ENCODE measurements at places on chromosomes 6 and 20.

DNA sequence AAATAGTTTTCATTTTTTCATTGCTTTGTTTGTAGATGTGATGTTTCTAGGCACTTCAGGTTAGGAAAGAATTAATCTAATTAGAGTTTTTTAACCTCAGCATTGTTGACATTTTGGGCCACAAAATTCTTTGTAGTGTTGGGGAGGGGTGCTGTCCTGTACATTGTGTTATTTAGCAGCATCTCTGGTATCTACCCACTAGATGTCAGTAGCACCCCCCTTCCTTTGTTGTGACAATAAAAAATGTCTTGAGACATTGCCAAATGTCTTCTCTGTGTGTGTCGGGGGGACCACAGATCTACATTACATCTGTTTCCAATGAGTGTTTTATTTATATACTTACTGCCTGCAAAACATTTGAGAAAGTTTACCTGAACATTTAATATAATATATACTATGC is 45.6 kb downstream of the EYA4 start:
- no peak for DNase-seq

GRCh38 chr6:147825848-147826247 is 317.4 kb downstream of the SAMD5 start:
- no peak for DNase-seq

GRCh38 chr20:3227936-3228749 is 10.8 kb downstream of the SLC4A11 start:
- DNase-seq, result no peak

DNA sequence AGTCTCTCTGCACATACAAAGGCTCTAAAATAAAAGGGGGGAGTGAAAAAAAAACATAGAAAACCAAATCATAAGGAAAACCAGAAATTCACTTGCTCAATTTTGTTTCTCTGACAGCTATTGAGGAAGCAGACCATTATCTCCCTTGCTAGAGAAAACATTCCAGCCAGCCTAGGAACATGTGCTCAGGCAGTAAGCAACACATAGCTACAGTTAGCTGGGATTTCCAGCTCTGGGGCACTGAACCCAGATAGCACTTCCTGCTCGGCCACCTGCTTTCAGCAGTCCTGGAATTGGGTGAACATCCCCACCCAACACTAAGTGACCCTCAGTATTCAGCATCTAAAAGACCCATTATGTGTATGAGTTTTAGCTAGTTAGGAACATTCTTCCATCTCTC is 61.3 kb downstream of the TNFRSF21 start:
- no peak for DNase-seq

GRCh38 chr6:3820563-3820962 is 28.6 kb upstream of the FAM50B start:
- DNase-seq, result no peak

DNA sequence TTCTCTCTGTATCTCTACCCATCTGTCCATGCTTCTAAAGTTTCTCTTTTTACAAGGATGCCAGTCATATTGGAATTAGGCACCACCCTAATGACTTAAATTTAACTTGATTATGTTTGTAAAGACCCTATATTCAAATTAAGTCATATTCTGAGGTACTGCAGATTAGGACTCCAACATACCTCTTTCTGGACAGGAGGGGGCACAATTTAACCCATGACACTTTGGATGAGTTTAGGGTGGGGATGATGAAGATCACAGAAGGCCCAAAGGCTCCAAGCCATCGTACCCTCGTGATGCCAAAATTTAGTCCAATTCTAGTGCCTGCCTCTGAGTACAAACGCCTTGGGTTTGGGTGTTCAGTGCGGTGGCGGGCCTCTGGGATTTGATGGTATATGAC is 15.0 kb upstream of the NKX2-2 start:
- DNase-seq, result no peak

- DNase-seq, result peak; percentile 5
Measured at GRCh38 chr20:63061771-63062100, 55.0 kb upstream of the BHLHE23 start.

- DNase-seq, result no peak
Measured at GRCh38 chr6:14121936-14122344, 4.4 kb downstream of the CD83 start.

DNA sequence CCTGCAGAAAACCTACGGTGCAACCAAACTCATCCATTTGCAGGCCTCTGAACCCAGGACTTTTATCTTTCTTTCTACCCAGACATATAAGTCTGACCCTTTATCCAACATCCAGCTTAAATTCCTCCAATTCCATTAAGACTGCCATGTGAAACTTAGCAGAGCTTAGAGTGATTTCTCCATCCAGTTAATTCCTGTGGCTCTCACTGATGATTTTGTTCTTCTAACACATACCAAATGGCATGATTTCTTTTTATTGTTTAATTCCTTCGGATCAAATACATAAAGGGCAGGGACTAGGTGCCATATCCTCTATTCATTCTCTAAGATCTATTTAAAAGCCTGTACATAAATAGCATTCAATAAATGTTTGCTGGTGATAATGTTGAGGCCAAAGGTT is 92.9 kb downstream of the TASP1 start:
- DNase-seq, result no peak

DNA sequence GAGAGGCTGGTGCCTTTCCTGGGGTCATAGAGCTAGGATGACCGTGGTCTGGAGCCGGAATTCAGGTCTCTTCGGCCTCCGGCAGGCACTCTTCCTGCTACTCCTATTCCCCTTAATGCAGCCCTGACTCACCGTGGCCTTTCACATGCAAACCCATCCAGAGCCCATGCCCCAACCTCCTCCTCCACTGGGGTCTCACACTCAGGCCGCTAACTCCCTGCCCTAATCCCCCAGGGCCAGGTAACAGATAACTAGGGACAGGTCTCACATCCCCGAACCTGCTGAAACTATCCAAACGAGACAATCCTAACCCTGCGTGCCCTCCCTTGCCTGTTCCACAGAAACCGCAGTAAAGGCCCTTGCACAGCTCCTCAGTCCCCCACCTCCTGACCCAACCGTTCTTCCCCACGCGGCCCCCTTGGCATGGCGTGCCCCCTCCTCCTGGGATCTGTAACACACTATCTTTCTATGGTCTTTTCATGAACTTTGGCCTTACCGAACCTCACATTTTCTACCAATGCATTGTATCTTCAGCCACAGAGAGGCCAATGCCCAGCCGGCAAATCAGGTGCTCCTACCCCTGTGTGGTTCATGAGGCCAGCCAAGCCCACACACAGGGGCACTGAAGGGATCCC is 245.4 kb upstream of the EXOC2 start:
- no peak for DNase-seq

GRCh38 chr6:113654396-113654795 is 202.7 kb upstream of the MARCKS start:
- peak; percentile 90 for DNase-seq

DNA sequence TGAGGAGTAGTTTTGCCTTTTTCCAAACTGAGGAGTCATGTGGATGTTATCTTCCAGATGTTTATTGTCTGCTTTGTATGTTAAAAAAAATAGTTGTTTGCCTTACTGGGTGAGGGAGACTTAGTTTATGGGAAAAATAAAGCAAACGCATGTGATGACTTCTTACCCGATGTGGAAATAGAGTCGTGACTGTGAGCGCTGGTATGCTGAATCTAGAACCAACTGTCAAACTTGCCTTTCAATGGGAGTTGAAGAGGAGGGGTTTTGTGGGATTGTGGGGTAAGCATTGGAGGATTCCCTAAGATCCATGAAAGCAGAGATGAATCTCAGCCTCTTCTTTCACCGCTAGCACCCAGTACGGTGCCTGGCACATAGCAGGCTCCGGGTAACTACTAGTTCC is 5.3 kb downstream of the DCBLD1 start:
- DNase-seq, result no peak

GRCh38 chr20:52926505-52926904 is 45.7 kb upstream of the TSHZ2 start:
- no peak for DNase-seq

GRCh38 chr6:55497694-55498093 is 81.3 kb downstream of the HMGCLL1 start:
- no peak for DNase-seq

DNA sequence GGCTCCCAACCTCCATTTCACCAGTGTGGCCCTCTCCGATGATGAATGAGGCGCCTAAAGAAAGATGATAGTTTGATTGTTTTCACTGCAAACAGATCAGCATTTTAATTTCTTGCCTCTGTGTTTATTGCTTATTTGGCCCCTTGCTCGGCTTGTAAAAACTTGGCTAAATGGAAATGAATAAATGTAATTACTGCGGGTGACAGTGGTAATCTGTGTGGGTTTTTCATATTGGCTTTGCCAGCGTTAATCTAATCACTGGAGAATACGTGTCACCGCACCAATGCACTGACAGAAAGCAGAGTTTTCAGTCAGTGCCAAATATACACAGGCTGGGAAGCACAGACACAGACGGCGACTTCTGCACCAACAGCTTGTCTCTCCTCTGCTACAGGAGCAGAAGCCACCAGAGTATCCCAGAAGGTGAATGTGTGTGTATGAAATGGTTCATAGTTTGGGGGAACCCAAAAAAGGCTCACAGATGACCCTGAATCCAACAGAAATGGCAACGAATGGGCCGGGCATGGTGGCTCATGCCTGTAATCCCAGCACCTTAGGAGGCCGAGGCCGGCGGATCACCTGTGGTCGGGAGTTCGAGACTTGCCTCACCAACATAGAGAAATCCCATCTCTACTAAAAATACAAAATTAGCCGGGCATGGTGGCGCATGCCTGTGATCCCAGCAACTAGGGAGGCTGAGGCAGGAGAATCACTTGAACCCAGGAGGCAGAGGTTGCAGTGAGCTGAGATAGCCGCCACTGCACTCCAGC is 534.0 kb downstream of the PKHD1 start:
- DNase-seq, result no peak

DNA sequence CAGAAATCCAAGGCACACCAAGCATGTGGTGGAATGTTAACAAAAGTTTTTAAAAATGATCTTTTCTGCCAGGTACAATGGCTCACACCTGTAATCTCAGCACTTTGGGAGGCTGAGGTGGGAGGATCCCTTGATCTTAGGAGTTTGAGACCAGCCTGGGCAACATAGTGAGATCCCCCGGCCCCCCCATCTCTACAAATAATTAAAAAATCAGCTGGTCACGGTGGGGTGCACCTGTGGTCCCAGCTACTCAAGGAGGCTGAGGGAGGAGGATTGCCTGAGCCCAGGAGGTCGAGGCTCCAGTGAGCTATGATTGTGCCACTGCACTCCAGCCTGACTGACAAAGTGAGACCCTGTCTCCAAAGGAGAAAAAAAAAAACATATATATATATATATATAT is 8.0 kb downstream of the RIPK1 start:
- no peak for DNase-seq

- DNase-seq, result no peak
Measured at GRCh38 chr6:33696548-33697518, 14.7 kb downstream of the UQCC2 start.

DNA sequence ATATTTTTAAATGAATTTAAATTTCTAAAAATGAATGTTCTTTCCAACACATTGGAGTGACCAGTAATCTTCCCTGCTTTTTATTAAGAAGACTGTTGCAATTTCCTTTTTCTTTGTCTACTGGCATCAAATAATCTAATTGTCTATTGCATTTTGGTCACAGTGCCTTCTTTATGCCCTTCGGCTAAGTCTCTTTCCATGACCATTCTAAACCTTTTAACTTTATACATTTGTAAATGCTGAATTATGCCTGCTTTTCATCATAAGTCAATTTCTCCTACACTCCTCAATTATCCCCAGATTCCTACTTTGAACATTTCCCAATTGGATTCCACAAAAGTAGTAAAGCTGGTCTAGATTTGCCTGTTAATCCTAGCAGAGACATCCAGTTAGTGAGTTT is 69.1 kb upstream of the HSF2 start:
- no peak for DNase-seq

DNA sequence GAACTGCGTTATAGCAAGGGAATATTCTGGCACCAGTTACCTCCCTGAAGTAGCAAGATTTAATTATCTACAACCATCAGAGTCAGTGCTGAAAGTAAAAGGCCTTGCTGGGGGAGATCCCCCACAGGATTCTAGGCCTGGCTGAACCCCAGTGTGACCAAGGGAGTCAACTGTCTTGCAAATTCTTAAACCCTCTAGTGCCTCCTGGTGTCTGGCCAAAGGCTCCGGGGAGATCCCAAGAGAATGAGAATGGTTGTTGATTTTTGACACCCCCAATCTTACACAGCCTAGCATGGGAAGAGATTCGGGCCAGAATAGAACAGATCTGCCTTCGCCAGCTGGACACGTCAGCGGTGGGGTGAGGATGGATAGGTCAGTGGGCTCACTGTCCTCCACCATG is 179.4 kb downstream of the ERMARD start:
- DNase-seq, result no peak

DNA sequence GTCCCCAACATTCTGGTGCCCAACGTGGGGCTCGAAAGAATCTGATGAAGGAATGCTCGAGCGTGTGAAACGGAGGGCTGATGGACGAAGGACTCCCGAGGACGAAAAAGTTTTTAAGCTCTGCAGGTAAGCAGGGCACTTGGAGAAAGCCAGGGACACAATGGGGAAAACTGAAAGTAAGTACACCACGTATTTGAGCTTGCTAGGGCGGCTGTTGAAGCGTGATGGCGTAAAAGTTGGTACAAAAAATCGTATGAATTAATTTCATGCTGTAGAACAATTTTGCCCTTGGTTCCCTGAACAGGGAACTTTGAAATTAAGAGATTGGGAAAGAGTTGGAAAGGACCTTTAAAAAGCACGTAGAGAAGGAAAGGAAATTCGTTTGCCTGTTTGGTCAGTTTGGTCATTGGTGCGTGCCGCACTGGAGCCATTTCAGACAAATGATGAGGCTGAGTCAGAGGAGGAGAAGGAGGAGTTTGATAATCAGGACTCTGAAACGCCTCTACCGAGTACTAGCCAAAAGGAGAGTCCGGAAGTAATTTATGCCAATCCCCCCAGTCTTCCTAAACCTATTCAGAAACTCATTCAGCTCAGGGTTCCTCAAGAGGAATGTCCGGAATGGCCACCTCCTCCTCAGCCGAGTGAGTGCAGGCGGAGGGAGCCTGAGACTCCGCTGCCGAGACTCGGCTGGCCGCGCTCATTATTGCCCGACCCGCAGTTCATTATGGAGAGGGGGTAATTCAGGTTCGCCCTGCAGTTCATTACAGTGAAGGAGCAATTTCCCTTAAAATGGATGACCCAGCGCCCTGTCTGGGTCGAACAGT is 59.2 kb upstream of the PRSS16 start:
- DNase-seq, result no peak

GRCh38 chr6:43736211-43736786 is 33.7 kb upstream of the VEGFA start:
- DNase-seq, result no peak

DNA sequence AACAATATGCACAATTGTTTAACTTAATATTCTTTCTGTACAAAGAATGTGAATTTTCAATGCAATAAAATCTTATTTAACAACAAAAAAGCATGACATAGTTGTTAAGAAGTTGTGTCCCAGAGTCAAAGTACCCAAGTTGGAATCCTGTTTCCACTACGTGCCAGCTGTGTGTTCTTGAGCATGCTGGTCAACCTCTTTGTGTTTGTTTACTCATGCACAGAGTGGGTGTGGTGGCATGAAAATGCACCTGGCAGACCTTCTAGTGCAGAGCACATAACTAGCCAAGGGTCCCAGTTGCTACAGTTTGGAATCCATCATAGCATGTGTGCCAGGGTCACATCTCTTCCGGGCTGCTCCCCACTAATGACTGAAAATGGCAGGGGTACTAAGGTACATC is 24.7 kb upstream of the MOCS1 start:
- no peak for DNase-seq

GRCh38 chr6:55049866-55050265 is 124.4 kb upstream of the HCRTR2 start:
- no peak for DNase-seq

GRCh38 chr20:11891077-11891775 is 26.5 kb upstream of the BTBD3 start:
- peak; percentile 86 for DNase-seq

Measured in posterior vena cava (tissue), 2 donors.